Activated CD4-positive, alpha-beta memory T cell treated with anti-CD3 and anti-CD28 coated beads, Interleukin-2, amount 10 ng/mL, durations not matched to agents 7 days and 5 days (primary cell): ENCODE measurements at places on chromosomes 2 and 18.

- no peak for DNase-seq
These were observed 113.3 kb downstream of the LDLRAD4 start for GRCh38 chr18:13331846-13332245.

GRCh38 chr2:205734436-205735037 lies 52.2 kb downstream of the NRP2 start:
- no peak for DNase-seq

DNA sequence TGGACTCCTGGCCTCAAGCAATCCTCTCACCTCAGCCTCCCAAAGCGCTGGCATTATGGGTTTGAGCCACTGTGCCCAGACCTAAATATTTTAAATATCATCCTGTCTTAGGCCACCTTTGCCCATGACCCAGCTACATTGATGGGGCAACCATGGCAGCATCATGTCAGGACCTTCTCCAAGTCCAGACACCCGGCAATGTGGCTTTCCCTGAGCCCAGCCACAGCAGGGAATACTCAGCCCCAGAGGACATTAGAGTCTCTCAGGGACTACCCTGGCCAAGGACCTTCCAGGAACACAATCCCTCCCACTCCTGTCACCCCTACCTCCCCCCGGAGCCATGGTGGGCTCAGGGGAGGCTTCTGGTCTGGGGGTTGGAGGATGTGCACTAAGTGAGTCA lies 72.8 kb downstream of the SMAD7 start:
- no peak for DNase-seq

GRCh38 chr2:234334756-234335155 lies 162.1 kb downstream of the ARL4C start:
- DNase-seq: no peak

- peak; percentile 52 for DNase-seq
These were observed 3.0 kb downstream of the LBH start for GRCh38 chr2:30234180-30234971.

DNA sequence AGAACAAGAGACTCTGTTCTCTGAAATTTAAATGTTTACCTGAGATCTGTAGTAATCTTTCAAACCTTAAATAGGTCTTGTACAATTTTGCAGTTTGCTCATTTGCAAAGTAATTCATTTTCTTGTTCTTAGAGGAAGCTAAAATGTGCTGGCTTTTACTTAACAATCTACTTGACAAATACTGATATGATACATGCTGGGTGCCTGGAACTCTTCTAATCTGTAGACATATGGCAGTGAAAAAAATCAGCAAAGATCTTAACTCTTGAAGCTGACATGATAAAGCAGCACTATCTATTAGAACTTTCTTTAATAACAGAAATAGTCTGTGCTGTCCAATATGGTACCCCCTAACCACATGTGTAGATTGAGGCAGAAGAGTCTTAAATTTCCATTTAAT lies 1352.8 kb upstream of the SLC39A10 start:
- no peak for DNase-seq

- DNase-seq: no peak
These were observed 678.7 kb downstream of the PLCL1 start for GRCh38 chr2:198483051-198483450.

DNA sequence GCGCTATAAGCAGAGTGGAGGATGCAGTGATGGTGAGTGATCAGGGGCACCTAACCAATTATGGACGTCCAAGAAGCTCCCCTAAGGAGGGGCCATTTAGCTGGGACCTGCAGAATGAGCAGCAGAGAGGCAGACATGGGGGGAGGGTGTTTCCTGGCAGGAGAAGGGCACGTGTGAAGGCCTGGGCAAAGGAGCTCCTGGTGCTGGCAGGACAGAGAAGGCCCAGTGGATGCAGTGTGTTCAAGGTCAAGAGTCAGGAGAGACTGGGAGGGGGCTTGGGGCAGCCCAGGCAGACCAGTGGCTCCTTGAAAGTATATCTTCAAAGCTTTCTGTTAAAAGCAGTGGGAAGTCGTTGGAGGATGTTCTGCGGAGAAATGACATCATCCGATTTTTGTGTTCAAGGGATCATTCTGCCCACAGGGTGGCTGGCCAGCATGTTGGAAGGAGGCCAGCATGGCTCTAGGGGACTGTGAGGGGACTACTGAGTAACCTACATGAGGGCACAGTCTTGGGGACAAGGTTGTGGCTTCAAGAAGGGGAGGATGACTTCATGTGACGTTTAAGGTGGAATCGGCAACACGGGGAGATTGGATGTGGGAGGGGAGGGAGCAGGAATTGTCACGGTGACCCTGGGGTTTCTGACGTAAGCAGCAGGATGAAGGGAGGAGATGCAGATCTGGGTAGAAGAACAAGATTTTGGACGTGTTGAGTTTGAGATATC lies 9.0 kb upstream of the CIB4 start:
- DNase-seq: no peak

- DNase-seq: no peak
These were observed 17.7 kb downstream of the RPIA start for GRCh38 chr2:88709181-88709631.

DNA sequence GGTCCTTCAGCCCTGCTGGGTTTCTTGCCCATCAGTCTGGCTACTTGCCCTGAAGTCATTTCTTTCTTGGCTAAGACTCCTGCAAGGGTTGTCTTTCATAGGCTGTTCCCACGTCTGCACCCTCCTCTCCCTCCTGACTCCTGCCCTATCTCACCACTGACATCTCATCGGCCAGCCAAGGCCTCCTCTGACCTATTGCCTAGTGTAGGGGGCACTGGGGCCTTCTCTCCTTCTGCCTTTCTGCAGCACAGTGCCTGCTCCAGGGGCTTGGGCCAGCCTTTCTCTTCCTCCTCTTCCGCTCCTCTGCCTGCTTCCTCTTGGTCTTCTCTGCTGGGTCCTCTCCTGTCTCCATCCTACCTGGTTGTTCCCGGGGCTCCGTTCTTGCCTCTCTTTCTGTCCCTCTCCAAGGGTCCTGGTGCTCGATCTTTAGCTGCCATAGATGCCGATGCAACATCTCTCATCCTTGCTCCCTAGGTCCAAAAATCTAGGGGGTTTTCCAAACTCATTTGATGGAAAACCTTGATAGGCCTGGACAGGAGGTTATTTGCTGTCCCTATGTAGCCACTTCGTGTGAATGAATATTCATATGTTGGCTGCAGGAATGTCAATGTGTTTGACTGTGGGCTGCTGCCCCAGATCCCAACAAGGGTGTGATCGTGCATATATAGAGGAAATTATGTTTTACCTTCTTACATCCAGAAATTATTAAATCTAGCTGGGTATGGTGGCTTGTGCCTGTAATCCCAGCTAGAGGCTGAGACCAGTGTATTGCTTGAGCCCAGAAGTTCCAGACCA lies 9.7 kb upstream of the NT5DC4 start:
- DNase-seq: no peak

DNA sequence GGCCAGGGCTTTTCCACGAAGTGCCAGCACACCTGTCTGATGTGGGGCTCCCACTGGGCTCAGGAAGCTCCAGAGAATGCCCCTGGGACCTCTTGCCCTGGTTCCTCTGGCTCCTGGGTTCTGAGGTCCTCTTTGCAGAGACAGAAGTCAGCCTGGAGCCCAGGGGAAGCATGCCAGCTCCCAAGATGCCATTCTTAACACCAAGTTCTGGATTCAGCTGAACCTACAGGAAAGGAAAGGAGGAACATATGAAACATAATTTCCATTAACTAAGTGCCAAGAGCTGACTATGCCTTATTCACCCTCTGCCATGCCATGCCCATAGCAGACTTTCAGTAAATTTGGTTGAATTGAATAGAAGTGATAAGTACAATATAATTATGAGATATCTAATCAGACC lies 21.9 kb downstream of the FAM124B start:
- DNase-seq: no peak

GRCh38 chr2:19895535-19895934 lies 6.2 kb downstream of the TTC32 start:
- DNase-seq: no peak
